ENCODE measurements at places on chromosomes 1 and 21.
A peak's percentile ranks its signal among the peaks of the same experiment; 100 is the strongest.

GRCh38 chr1:85224734-85225623 lies 24.2 kb upstream of the SYDE2 start:
- no peak for DNase-seq

DNA sequence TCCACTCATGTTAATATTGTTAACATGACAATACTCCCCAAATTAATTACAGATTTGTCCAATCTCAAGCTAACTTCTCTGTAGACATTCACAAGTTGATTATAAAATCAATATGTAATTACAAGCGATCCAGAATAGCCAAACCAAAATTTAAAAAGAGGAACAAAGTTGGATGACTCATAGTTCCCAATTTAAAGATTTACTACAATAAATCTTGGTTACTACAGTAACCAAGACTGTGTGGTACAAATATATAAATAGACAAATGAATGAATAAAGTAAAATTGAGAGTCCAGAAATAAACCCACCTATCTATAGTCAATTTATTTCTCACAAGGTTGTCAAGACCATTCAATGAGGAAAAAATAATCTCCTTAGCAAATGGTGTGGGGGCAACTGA lies 7.1 kb upstream of the KRTAP10-4 start:
- DNase-seq, result no peak

- no peak for DNase-seq
Measured at GRCh38 chr21:35153671-35154070, 104.6 kb upstream of the RUNX1 start.

- no peak for DNase-seq
Measured at GRCh38 chr21:42048870-42049577, 22.1 kb upstream of the UMODL1 start.

- DNase-seq, result no peak
Measured at GRCh38 chr1:201307760-201308499, 24.6 kb downstream of the PKP1 start.

DNA sequence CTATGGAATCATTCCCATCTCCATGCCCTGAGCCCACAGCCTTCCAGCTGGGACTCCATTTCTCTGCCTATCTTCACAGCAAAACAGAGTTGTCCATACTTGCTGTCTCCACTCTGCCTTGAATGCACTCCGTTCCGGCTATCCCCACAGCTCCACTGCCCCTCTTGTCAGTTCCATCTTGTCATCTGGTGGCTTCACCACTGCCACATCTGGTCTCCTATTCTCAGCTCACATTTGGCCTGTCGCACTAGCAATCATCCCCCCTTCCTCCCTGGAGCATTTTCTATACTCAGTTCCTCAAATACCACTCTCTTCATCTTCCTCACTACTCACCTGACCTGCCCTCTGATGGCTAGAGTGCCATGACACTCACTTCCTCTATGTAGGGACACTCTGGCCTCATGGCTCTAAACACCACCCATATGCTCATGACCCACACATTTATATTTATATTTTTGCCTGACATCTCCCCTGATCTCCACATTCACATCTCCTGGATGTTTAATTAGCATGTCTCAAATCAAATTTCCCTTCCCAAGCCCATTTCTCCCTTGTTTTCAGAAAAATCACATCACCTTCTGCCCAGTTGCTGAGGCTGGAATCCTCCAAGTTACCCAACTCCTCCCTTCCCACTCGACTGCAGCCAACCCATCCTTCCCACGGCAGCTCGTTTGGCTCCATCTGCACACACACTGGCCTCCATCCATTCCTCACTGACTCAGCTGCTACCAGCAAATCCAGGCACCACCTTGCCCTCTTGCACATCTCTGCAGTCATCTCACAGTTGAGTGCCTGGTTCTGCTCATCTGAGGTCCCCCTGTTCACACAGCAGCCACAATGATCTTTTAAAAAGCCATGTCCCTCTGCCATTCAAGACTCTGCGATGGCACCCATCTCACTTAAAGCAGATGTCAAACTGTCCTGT lies 6.1 kb downstream of the ZNF692 start:
- no peak for DNase-seq

GRCh38 chr1:167808104-167808503 lies 86.3 kb downstream of the MPZL1 start:
- no peak for DNase-seq

- no peak for DNase-seq
Measured at GRCh38 chr1:229390130-229390529, 43.8 kb downstream of the ACTA1 start.

GRCh38 chr1:59736744-59737143 lies 78.0 kb upstream of the HOOK1 start:
- DNase-seq, result no peak

- DNase-seq, result no peak
Measured at GRCh38 chr1:228911225-228912210, 176.2 kb downstream of the RHOU start.

GRCh38 chr21:40796464-40796863 lies 50.5 kb downstream of the DSCAM start:
- DNase-seq, result no peak

DNA sequence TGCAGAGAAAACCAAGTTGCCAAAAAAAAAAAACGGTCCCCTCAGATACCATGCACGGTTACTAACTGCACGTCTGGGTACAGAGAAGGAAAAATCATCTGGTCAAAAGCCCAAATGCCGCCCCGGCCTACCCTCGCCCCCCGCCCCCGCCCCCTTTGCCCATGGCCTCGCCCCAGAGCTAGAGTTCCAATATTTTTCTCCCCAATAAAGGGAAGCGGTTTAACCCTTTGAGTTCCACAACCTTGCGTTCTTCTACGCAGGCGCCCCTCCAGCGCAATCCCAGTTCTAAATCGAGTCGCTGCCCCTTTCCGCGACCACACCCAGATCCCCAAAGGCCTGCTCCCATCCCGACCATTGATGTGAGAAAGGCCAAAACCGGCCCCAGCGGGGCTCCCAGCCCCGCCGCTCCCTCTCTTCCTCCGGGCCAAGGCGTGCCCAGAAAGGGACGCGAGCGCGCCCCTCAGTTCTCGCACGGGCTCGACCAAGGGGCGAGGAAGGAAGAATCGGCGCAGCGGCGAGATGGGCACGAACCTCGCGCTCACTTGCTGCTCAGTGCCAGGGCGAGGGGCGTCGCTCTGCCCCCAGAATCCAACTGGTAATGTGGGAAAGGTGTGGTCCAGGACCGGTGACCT lies 797 bp downstream of the WDR47 start:
- peak; percentile 34 for DNase-seq

- peak; percentile 7 for DNase-seq
Measured at GRCh38 chr21:45574691-45575090, 32.5 kb upstream of the SLC19A1 start.

DNA sequence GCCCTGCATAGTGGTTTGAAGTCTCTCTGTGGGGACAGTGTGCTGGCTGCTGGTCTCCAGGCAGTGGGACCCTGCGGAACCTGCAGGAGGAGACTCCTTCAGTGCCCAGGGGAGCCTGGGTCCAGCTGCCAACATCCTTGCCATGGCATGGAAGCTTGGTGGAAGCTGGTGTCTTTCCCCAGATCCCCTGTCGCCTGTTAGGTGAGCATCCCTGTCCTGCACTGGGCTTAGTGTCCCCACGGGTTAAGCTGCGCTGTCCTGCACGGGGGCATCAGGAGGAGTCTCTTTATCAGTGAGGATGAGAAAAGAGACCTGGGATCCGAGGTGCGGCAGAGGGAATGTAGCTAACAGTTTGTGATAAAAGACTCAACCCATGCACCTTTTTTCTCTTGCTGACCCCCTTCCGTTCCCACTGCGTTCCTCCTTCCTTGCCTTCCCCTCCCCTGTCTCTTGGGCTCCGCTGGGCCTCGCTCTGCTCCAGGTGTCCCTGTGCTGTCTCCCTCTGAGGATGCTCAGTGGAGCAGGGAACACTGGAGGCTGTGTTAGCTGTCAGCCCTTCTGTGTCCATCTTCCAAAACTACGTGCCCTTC lies 59.3 kb downstream of the SLC37A1 start:
- no peak for DNase-seq

- DNase-seq, result peak; percentile 63
Measured at GRCh38 chr21:39137248-39138178, 45.7 kb downstream of the PSMG1 start.

DNA sequence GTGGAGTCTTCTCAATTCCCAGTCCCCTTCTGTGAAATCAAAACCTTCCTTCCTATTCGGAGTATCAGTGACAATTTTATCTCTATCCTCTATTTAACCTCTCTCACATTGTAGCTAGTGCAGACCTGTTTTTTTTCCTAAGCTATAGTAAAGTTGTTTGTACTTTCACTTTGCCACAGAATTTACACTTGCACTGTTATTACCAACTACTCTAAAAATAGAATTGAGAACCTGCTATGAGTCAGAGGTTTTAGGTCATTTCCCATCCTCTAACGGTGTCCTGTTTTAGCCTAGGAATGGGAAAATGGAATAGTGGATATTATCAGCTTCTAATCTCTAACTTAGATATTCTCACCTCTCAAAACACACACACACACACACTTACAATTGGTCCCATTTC lies 862.7 kb downstream of the NCAM2 start:
- no peak for DNase-seq

DNA sequence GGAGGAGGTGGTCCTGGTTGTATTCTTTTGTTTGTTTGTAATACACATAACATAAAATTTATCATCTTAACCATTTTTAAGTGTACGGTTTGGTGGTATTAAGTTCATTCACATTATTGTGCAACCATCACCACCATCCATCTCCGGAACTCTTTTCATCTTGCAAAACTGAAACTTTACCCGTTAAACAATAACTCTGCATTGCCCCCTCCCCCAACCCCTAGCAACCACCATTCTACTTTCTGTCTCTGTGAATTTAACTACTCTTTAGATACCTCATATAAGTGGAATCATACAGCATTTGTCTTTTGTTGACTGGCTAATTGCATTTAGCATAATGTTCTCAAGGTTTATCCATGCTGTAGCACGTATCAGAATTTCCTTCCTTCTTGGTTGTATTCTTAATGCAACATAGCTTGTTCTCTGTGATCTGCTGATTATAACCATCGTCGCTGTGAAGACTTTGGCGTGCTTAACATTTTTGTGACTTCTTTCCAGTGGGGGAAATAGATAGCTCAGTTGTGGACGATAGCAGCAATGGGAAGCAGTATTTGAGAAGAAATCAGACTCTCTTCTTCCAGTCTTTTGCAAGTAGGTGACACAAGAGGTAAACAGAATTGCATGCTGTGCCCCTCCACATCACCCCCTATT lies 117.5 kb upstream of the HOOK1 start:
- no peak for DNase-seq

GRCh38 chr1:7584643-7585042 lies 186.5 kb upstream of the VAMP3 start:
- no peak for DNase-seq

- DNase-seq, result no peak
Measured at GRCh38 chr1:182278144-182279054, 113.2 kb downstream of the GLUL start.

GRCh38 chr1:52346653-52347052 lies 19.4 kb downstream of the CC2D1B start:
- no peak for DNase-seq

- no peak for DNase-seq
Measured at GRCh38 chr21:35649186-35649585, 411.1 kb downstream of the SETD4 start.

- DNase-seq, result no peak
Measured at GRCh38 chr1:208009303-208009702, 98.4 kb upstream of the CD34 start.

- no peak for DNase-seq
Measured at GRCh38 chr21:37082375-37082774, 9.3 kb downstream of the TTC3 start.

- DNase-seq, result peak; percentile 67
Measured at GRCh38 chr21:42258150-42258884, 39.4 kb downstream of the ABCG1 start.

DNA sequence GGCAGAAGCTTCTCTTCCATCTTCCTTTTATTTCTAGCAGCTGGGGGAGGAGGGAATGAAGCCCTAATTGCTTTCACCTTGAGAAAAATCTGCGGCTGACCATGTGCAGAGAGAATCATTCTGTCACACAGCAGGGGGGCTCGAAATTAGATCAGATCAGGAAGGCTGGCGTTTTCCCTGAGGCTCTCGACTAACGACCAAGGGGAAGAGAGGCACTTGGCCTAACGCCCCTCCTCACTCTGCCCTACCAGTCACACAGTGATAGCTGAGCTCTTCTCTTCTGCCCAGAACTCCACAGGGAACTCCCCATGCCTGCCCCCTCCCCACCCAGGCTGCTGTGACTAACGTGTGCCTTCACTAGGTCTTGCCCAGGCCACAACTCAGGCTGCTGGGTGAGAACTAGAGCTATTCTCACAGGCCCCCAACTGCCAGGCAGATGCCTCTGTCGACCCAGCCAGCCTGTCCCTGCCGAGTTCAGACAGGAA lies 26.5 kb upstream of the KHDRBS1 start:
- no peak for DNase-seq

- no peak for DNase-seq
Measured at GRCh38 chr1:44672961-44673674, 1.2 kb downstream of the TMEM53 start.

- no peak for DNase-seq
Measured at GRCh38 chr1:227776331-227776771, 39.1 kb upstream of the PRSS38 start.

DNA sequence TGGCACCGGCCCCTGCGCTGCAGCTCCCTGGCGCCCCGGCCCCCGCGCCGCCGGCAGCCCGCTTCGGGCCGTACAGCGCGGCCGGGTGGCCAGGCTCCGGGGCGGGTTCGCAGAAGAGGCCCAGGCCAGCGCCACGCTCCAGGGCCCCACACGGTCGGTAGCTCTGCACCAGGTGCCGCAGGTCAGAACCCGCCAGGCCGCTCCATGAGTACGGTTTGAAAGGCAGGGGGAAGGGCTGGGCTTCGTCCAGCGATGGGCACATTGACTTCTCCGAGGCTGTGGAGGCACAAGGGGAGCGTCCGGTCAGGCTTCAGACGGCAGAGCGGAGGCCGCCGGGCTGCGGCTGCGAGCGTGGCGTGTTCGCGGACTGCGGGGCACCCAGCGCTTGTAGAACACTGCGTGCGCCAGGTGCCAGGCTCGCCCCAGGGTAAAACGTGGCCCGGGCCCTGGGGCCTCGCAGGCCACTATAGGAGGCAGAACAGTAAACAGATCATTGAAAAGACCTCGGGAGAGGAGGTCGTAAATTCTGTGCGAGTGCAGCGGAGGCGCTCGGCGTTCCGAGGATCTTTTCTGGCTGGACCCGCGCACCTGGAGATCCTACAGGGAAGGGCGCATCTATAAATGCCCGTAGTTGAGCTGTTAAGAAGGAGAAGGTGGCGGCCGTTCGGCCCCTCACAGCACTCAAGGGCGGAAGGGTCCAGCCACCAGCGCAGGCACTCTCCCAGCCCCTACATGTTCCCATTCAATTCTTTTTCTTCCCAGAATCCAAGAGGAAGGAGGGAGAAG lies 5.7 kb downstream of the GFI1 start:
- no peak for DNase-seq

GRCh38 chr1:62045574-62045973 lies 149.1 kb upstream of the L1TD1 start:
- no peak for DNase-seq

- no peak for DNase-seq
Measured at GRCh38 chr1:47676311-47677054, 238.6 kb downstream of the FOXD2 start.
